ENCODE measurements at places on chromosomes 13 and 19.

DNA sequence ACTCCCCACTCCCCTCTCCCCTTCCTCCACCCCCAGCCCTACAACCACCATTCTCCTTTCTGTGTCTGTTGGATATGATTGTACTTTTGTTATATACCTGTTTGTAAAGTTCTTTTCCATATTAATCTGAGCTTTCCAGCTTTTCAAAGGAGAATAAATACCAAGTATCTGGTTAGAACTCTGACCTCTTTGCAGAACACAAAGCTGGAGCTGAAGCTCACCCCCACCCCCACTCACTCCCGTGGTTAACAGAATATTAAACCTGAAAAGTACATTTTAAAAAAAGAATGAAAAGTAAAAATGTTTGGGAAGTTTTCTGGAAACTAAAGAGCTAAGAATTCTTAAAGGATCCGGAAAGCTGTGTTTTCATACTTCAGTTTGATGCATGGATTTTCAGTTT, 155.2 kb upstream of the RNF113B start:
- no peak for DNase-seq

DNA sequence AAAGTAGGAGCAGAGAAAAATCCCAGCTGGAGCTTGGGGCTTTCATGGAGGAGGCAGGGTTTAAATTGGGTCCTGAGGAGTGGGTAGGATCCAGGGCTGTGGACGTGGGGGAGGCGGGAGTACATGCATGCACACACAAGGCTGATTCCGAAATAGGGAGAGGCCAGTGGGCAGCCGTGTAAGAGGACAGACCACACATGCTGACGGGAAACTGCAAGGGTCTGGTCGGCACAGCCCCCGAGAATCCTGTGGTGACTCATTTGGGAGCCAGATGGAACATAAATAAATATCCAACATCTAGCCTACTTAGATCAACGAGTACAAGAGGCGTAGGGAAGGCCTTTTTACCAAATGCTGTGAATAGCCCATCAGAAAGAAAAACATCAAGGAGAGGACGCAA, 216.3 kb upstream of the ZNF507 start:
- no peak for DNase-seq

DNA sequence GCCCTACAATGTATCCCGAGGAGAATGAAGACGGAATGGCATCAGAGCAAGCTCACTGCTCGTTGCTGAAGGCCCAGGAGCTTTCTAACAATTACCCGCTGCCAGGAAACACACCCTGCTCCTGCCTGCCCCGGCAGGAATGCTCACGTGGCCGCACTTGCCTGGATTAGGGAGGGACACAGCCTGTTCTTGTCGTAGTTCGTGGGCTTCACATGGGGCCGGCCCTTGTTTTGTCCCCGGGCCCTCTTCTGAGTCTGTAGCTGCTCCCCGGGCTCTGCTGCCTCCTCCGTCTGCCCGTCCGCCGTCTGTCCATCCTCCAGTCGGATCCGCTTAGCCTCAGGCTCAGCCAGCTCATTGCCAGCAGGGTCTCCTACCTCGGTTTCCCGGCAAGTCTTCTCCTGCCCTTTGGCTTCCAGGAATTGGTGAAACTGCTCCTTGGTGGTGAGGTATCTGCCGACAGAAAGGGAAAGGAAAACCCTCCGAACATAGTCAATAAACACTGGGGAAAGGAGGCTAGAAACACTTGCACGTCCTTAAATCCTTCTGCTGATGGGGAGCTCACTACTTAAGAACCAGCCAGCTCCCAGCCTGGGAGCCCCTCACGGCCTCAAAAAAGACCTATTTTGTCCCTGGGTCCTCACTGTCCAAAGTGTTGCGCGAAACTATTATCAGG, 941 bp downstream of the DUS3L start:
- no peak for DNase-seq

- DNase-seq: no peak
These were observed 8.1 kb downstream of the ALOX5AP start for GRCh38 chr13:30743319-30744055.

DNA sequence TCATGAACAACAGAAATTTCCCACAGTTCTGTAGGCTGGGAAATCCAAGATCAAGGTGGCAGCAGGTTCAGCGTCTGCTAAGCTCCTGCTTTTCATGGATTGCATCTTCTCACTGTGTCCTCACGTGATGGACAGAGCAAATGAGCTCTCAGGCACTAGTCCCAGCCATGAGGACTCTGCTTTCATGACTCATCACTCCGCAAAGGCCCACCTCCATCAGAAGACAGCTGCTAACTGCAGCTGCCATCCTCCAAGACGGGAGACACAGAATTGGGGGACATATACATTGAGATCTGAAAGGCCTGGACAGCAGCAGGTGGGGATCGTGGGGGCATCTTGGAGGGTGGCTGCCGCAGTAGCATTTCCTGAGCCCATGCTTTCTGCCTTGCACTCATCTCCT, 44.4 kb upstream of the SPATA13 start:
- no peak for DNase-seq

GRCh38 chr13:110944121-110944967, 29.5 kb upstream of the ANKRD10 start:
- DNase-seq: no peak

DNA sequence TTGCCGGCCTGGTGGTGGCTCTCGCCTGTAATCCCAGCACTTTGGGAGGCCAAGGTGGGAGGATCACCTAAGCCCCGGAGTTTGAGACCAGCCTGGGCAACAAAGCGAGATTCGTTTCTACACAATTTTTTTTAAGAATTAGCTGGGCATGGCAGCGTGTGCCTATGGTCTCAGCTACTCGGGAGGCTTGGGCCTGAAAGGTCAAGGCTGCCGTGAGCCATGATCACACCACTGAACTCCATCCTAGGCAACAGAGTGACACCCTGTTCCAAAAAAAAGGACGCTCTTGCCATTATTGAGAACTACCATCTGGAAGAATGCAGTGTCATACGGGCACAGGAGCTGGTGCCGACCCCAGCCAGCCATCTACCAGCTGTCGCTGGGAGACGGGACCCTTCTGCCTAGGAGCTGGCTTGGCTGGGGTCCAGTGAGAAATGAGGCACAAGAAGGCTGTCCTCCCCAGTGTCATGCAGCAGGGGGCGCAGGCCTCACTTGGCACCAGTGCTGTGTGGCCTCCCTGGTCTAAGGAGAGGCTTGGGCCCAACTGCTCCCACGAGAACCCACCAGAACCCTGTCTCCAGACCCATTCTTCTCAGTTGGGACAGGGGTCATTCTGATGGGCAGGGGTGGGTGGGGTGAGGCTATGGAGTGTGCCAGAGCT, 12.2 kb upstream of the RELB start:
- peak; percentile 44 for DNase-seq

DNA sequence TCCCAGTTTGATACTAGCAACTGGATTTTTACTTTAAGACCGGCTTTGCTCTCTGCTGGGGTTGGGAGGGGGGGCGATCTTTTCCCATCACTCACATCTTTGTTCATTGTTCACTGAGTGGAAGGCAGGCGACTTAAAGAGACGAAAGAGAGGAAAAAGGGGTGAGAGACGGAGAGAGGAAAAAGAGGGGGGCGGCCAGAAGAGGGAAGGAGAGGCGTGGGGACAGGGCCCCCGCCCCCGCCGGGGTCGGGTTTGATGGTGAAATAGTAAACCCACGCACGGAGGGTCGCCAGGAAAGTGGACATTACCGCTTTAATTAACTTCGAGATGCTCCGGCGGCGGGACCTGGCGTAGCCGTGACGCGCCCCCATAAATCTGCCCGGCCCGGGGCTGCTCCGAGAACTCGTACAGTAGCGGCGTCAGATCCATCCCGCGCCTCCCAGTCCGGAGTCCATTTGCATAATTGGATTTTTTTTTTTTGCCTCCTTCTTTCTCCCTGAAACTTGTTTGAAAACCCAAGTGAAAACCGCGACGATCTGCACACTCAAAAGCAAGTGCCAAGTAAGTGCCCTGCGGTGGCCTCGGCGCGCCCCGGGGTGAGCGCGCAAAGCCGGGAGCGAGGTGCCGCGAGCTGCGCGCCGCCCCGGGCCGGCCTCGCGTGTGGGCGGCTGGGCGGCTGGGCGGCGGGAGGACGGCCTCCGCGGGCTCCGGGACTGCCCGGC, 143.9 kb upstream of the ZNF536 start:
- no peak for DNase-seq

DNA sequence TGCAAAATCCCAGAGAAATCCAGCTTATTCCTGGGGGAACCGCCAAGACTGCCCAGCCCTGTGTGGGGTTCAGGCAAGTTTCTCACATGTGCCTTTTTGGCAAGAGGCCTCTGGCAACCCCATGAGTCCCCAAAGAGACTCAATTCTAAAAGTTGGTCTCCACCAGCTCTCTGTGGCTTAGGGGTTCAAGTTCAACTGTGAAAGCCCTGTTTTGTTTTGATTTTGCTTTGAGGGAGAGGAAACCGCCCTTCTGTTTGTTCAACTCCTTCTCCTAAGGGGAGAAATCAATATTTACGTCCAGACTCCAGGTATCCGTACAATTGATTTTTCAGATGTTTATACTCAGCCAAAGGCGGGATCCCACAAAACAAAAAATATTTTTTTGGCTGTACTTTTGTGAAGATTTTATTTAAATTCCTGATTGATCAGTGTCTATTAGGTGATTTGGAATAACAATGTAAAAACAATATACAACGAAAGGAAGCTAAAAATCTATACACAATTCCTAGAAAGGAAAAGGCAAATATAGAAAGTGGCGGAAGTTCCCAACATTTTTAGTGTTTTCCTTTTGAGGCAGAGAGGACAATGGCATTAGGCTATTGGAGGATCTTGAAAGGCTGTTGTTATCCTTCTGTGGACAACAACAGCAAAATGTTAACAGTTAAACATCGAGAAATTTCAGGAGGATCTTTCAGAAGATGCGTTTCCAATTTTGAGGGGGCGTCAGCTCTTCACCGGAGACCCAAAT, 583 bp upstream of the LDLR start:
- no peak for DNase-seq

DNA sequence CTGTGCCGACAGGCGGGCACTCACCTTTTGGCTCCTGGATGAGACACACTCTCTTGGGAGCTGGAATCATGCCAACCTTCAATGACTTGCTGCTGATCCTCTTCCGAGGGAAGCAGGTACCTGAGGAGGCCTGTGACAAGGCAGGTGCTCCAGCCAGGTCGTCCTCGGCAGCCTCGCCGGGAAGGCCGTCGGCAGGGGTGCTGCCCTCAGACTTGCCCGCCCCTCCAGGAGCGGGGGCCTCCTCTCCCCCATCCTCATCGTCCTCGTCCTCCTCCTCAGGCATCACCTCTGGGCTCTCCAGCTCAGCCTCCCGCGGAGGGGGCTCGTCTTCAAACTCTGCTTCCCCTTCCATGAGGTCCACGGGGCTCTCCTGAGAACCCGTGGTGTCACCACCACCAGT, 29.2 kb downstream of the SUGP2 start:
- DNase-seq: no peak

DNA sequence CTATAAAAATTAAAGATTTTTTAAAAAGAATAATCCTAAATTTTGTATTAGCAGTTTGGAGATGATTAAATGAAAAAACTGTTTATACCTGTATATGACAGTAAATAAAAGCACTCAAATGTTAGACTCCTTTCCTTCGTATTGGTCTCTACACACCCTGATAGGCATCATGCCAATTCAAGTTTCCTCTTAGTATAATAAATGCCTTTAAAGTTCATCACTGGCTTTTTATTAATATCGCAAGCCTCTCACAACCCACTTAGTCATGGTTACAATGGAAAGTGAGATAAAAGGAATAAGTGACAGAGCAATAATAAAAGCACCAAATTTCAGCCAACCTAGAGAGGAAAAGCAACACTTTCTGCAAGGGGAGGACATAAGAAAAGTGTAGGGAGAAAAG, 102.2 kb downstream of the PIBF1 start:
- no peak for DNase-seq

- DNase-seq: no peak
These were observed 135.1 kb upstream of the FRY start for GRCh38 chr13:31896427-31896826.

GRCh38 chr13:101218484-101218883, 197.8 kb downstream of the NALCN start:
- no peak for DNase-seq

DNA sequence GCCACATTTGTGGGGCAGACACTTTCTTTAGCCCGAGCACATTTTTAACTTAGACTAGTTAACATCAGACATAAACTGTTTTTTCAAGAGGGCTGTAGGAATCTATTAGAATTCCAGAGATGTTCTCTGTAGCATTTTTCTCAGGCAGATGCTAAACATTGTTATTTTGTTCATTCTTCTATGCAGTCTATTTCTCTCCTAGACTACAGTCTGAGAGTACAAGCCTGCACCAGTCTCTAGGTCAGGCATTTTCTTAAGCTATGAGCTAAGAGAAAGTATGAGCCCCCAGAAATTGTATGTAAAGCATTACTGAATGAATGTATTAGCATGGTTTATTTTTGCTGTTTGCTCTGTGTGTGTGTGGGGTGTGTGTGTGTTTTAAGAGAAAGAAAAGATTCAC, 923 bp upstream of the C13orf42 start:
- DNase-seq: no peak

DNA sequence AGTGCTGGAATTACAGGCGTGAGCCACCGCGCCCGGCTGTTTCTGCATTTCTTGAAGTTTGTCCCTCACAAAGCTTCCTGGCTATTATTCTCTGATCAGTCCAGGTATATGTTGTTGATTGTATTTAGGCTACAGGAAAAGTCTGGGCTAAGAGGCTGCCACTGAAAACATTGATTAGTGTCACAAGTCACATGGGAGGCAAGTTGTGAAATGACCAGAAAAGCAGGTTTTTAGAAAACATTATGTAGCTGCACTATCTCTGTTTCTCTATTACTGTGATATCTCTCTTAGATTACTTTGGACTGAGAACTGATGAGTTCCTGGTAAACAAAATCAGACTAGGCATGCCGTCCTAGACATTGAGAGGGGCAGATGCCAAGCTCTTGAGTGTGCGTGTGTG, 16.0 kb upstream of the ZDHHC20 start:
- DNase-seq: no peak

- DNase-seq: no peak
These were observed 636 bp upstream of the RB1 start for GRCh38 chr13:48302871-48303358.

- no peak for DNase-seq
These were observed 354.9 kb upstream of the SLITRK1 start for GRCh38 chr13:84237143-84237542.

GRCh38 chr19:15564534-15565168, 50.4 kb upstream of the CYP4F8 start:
- DNase-seq: no peak

GRCh38 chr19:49781394-49781793, 14.6 kb downstream of the AP2A1 start:
- DNase-seq: no peak

DNA sequence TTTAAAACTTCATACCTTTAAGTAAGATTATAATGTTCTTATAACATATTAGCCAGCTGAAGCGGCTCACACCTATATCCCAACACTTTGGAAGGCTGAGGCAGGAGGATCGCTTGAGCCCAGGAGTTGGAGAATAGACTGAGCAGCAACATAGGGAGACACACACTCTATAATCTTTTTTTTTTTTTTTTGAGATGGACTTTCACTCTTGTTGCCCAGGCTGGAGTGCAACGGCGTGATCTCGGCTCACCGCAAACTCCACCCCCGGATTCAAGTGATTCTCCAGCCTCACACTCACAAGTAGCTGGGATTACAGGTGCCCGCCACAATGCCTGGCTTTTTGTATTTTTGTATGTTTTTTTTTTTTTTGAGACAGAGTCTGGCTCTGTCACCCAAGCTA, 37.3 kb downstream of the SPRYD7 start:
- no peak for DNase-seq

Data from activated gamma-delta T cell treated with anti-CD3 and anti-CD28 coated beads, Interleukin-2, amount 50 U/mL, for 16 hours (primary cell).